ENCODE measurements at places on chromosomes 7 and 10.

DNA sequence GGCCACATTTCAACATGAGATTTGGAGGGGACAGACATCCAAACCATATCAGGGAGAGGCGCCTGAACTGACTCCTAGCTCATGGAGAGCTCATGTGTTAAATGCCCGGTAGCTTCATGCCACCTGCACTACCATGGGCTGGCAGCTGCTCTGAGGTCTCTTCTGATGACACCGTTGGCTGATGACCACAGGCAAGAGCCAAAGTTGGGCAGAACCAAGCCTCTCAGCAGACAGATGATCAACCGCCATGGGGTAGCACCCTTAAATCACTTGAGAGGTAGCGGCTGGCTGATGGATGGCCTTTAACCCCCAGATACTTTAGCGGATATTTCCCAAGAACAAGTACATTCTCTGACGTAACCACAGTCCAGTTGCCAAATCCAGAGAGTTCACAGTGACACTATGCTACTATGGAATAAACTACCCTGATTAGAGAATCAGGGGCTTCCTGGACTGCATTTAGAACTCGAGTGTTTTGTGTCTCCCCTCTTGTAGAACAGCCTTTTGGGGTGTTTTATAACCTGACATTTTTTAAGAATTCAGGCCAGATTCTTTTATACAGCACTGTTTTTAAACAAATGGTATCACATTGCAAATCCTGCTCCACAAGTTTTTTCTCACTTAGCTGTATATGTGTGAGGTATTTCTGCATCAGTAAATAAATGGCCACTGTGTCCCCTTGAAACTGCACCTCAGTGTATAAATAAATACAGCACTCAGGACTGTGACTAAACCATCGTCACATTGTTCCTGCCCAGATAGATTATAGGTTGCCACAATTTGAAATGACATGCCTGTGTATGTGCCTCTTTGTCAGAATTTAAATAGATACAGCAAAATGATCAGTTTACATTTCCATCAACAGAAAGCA lies 30.8 kb upstream of the DRGX start:
- no peak for DNase-seq

GRCh38 chr10:4514445-4515108 lies 311.4 kb upstream of the AKR1E2 start:
- DNase-seq, result no peak

DNA sequence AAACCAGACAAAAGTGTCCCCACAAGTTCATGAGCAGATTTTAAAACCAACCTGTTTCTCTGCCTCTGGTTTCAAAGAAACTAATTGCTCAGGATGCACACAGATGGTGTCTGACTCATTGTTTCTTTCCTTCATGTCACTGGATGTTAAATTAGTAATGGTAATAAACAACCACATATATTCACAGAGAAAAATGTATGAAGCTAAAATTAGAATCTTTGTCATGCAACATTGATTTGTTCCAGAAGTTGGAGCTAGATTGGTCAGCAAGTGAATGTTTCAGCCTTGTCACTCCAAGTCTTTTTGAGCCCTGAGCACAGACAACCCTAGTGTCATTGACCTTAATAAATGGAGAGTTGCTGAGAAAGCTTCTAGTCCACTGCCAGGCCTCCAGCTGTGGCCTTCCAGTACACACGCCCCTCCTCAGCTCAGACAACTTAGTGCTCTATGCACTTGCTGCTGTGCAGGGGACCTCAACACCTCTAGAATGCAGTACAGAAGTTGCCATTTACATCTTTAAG lies 175.9 kb downstream of the CCDC71L start:
- no peak for DNase-seq

DNA sequence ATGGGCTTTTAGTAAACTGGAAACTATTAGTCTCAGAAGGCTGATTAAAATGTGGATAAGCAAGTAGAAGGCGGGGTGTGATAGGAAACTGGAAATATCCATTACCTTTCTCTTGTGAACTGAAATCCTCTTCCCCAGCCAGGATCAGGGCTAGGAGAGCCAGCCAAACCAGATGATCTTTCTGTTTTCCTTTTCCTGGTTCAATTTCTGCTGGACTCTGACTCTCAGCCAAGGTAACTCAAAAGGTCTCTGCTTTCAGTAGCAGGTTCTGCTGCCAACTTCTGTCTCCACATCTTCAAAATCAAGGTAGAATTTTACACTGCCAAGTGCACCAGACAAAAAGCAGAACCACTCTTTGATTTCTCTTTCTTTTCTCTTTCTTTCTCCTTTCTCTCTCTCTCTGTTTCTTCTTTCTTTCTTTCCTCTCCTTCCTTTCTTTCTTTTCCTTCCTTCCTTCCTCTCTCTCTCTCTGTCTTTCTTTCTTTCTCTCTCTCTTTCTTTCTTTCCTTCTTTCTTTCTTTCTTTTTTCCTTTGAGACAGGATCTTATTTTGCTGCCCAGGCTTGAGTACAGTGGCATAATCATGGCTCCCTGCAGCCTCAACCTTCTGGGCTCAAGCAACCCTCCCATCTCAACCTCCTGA lies 30.8 kb downstream of the OTUD1 start:
- DNase-seq, result no peak

DNA sequence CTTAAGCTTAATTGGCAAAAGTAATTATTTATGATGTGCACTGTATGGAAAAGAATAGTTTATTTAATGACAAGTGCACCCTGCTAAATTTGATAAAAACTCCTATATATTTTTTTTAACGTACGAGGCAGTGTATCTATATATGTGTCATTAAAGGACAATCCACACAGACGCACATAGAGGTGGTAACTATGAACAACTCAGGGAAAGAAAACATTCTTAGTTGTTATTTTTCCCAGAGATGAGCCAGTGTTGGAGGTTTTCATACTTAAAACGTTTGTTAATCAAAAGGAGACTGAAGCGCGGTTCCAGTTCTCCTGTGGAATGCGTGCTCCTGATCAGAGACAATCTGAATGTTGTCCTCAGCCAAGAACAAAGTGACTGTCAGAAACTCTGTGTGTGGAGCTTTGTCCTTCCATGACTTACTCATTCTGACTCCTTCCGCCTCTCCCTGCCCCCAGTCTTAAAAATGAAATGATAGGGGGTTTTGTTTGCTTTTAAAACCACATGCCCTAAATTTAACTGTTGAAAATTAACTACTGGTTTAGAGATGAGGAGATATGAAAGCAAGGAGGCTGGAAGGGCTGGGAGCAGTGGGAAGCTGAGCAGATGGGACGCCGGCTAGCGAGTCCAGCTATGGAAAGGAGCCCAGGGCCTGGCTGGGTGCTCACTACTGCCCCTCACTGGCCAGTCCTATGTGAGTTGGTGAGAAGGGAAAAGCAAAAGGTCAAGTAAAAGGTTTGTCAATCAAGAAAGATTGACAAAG lies 99.6 kb downstream of the SVIL start:
- DNase-seq, result no peak

DNA sequence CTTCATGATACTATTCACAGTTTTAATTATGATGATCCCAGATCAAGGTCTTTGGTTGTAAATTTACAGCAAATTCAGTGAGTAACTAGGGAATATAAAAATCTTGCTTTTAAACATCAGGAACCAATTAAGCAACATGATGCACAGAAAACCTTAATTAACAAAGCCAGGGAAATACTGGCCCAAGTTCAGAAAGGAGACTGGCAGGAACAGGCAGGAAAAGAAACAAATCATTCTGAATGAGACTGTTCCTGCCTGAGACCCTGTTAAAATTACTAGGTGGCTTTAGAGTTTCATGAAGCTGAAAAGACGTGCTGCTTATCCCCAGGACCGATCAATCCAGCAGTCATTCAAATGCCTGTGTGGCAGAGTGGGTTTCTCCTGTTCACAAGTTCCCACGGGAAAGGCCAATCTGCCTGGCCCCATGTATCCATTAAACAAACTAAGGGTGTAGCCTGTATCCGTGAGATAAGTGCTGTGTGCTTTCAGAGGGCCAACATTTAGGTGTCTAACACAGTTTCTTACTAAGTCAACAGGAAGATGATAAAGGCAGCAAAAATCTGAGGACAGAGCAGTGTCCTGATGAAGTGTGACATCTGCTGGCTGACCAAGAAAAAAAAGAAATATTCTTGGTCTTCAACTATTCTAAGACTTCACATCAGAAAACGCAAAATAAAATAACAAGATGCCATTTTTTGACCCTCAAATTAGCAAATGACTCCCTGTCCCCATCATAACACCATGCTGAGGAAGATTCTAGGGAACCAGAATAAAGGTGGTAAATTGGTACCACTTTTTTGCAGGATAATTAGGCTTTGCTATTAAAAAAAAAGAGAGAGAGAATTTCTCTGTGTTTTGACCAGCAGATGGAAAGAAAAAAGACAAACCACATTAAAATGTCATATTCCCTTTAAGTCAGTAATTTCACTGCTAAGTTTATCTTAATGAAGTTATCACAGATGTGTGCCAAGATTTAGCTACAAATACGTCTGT lies 34.2 kb downstream of the PUS7 start:
- no peak for DNase-seq

DNA sequence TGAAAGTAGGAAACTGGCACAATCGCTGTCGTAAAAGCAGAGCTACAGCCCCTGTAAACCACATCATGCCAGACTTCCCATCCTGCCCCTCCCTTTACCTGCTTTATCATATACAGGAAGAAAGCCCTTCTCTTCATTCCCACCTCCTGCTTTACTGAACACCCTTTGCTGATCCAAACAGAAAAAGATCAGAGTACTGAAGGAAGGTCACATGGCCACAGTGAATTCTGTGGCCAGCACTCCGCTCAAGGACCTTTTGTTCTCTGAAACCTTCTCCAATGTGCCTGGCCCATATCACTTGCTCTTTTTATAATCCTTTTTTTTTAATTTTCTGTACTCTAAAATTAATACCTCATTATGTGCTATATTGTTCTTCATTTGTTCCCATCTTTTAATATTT lies 108.8 kb upstream of the LRGUK start:
- no peak for DNase-seq

- no peak for DNase-seq
Measured at GRCh38 chr10:61304746-61305145, 148.4 kb downstream of the TMEM26 start.

- no peak for DNase-seq
Measured at GRCh38 chr7:119065966-119066365, 841.5 kb downstream of the ANKRD7 start.

DNA sequence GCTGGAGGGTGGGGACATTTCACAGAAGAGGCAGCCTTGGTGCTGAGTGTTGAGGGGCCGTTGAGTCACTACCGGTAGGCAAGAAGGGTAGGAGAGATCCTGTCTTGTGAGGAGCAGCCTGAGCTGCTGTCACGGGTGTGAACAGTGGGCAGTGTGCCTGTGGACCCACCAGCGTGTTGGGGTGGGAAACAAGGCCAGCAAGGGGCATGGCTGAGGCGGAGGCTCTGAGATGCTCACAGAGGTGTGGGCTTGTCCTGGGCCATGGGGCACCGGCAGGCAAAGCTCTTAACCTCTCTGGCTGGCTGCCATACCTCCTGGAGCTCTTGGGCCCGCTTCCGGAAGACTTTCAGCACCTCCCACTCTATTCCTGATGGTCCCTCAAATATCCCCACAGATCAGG lies 33.6 kb upstream of the SMARCD3 start:
- no peak for DNase-seq

DNA sequence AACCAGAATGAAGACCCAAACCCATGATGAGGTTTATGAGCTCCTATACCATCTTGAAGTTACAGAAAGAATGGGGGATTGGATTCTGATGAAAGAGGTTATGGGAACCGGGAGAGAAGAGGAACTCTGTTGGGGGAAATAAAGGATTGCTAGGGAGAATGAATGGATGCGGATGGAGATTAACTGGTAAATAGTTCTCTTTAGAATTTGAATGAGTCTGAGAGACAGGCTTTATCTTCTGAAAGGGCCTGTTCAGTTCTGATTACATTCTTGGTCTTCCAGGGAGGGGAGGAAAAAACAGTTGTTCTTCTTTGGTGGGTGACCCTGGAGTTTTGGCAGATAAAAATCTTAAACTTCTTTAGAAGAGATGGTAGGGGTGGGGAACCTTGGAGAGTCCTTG lies 13.9 kb downstream of the SUGCT start:
- no peak for DNase-seq

DNA sequence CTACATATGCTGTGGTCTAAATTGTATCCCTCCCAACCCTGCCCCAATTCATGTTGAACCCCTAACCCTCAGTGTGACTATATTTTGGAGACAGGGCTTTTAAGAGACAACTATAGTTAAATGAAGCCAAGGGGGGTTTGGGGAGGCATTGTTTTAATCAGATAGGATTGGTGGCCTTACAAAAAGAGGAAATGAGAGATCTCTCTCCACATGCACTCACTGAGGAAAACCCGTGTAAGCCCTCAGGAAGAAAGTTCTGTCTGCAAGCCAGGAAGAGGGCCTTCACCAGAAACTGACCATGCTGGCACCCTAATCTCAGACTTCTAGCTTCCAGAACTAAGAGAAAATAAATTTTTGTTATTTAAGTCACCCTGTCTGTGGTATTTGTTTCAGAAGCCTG lies 276.7 kb downstream of the KIF20B start:
- DNase-seq, result no peak

DNA sequence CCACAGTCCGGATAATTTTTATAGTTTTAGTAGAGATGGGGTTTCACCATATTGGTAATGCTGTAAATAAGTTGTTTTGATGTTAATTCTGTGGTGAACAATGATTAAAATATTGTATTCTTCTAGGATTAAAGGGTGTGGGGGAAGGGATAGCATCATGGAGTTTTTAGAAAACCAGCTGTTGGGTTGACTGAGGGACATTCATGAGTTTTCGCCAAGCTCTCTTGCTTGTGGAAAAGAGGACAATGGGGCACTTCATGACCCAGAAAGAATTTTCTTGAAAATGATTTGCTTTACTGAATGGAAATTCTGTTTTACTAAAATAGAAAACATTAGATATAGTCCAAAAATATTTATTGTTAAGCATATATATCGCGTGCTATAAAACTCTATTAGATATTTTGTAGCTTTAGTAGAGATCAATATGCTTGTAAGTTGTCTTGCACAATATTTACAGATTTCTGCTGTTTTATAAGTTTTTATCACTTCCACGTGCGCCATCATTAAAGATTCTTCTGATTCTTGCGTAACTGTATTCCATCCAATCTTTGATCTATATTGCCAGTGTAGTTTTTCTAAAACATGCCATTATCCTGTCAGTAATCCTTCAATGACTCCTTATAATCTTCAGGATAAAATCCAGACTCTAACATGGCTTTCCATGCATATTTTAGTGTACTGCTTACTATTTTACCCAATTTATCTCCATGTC lies 41.8 kb downstream of the LCOR start:
- DNase-seq, result no peak

DNA sequence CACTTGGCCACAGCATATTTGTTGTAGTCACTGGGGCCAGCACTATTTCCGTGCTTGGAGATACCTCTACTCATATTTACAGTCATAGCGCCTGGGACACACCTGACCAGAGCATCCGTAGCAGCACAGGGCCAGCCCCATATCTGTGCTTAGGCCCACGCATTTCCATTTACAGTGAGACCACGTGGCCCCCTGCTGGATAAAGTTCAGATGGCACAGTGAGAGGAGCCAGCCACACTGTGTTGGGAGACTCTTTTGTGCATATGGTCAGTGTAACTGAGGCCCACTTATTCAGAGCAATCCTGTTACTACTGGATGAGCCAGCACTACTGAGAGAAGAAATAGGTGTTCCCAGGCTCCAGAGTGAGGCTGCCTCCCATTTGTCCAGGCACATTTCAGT lies 455.3 kb downstream of the REEP3 start:
- no peak for DNase-seq
